ENCODE measurements at places on chromosomes 6 and 20.

DNA sequence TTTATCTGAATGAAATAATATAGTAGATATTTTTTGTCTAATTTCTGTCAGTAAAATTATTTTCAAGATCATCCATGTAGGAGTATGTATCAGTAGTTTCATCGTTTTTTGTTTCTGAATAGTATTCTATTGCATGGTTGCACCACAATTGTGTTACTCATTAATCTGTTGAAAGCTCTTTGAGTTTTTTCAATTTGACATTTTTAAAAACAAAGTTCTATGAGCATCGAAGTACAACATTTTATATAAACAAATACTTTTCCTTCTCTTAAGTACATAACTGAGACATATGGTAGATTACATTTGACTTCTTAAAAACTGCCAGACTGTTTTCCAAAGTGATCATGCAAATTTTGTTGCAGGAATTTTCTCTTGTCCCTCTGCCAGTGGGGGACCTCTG is 1113.1 kb upstream of the CITED2 start:
- DNase-seq, result no peak

DNA sequence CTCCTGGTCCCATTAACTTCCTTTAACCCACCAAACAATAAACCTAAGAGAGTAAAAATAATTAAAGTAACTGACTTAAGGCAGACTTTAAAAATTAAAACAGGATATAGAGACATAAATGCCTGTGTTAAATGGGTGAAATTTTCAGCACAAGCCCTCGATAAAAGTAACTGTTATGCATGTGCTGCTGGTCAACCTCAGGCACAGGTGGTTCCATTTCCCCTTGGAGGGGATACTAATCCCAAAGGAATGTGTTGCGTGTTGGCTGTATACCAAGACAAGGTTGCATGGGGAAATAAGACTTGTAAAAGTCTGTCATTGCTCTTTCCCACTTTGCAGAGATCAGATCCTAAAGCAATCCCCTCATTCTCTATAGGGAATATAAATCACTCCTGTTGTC is 25.8 kb downstream of the HLA-A start:
- DNase-seq, result no peak

GRCh38 chr6:19838442-19839236 is 1.5 kb downstream of the ID4 start:
- no peak for DNase-seq

DNA sequence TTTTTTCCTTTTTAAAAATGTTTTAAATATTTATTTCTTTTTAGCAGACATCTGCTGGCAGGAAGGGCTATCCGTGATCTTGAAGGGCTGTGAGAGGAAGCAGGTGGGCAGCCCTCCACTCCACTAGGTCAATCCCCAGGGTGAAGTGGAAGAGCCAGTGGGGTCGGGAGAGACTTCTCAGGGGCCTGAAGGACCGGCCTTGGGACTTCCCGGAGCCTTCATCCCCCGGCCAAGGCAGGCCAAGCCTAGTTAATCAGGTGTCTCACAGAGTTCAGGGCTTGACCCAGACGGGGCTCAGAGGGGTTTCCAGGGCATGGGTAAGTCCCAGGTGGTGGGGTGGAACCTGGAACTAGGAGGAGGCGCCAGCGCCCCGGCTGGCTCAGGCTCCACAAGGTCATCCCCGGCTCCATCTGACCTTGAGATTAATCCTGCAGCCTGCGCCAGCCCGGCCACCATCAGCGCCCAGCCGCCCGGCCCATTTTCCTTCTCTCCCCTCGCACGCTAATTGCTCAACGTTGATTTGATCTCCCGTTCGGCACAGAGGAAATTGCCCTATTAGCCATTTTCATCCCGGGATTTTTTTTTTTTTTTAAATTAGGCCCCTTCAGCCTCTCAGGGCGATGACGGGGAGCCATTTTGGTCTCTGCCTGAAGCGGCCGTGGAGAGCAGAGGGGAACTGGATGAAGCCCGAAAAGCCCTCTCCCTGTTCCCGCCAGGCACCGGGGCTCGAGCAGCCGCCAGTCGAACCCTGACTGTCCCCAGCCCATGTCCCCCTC is 44.4 kb downstream of the MDFI start:
- no peak for DNase-seq

- DNase-seq, result no peak
Observed at GRCh38 chr6:12356983-12357972, 67.1 kb downstream of the EDN1 start.

GRCh38 chr6:153130515-153131036 is 506 bp downstream of the RGS17 start:
- no peak for DNase-seq

GRCh38 chr6:12911427-12911826 is 194.9 kb downstream of the PHACTR1 start:
- DNase-seq, result no peak

GRCh38 chr20:47843886-47844567 is 58.7 kb upstream of the SULF2 start:
- DNase-seq, result no peak

- no peak for DNase-seq
Observed at GRCh38 chr6:136640132-136640915, 90.1 kb upstream of the MAP7 start.

- no peak for DNase-seq
Observed at GRCh38 chr20:10618611-10619245, 55.1 kb downstream of the JAG1 start.

DNA sequence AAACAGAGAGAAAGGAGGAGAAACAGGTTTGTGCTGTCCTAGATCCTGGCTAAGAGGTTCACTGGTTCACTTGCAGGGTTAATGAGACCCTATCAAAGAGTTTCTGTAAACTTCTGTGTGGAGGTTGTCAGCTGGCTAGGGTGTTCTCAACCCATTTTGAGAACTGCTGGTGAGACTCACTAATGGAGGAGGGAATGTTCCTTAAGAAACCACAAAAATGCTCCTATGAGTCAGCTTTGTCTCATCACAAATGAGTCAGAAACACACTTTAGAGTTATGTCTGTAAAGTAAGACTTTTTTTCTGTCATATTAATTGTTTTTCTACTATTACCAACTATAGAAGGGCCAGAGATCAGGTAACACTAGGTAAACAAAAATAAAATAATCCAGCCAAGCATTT is 884.4 kb downstream of the PHF3 start:
- no peak for DNase-seq

DNA sequence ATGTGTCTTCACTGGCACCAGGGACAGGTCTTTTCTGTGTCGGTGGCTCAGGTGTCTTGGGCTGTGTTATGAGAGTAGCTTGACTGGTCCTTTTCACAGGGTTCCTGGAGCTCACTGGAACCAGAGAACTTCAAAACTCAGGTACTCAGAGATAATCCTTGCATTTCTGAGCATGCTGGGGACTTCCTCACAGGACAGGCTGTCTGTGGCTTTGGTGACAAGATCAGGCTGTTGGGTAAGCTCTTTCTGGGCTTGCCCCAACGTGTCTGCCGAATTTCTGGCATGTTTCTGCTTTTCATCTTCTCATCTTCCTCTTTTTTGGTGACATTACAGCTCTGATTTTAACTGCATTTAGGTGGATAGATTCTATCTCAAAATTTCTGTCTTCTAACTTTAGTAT is 270.0 kb downstream of the CDH26 start:
- no peak for DNase-seq

- DNase-seq, result no peak
Observed at GRCh38 chr6:41859356-41859755, 35.8 kb downstream of the USP49 start.

GRCh38 chr20:3896302-3896701 is 7.1 kb downstream of the PANK2 start:
- no peak for DNase-seq

DNA sequence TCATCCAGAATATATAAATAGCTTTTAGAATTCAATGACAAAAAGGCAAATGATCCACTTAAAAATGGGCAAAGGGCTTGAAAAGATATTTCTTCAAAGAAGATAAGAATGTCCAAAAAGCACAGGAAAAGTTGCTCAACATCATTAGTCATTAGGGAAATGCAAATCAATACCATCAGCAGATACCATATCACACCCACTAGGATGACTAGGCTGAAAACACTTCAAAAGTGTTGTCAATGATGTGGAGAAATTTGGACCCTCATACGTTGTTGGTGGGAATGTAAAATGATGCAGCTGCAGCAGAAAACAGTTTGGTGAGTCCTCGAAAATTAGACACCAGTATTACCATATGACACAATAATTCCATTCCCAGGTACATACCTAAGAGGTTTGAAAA is 303.6 kb upstream of the SLC35B3 start:
- no peak for DNase-seq

GRCh38 chr6:86856937-86857563 is 80.3 kb upstream of the HTR1E start:
- DNase-seq, result peak; percentile 3

DNA sequence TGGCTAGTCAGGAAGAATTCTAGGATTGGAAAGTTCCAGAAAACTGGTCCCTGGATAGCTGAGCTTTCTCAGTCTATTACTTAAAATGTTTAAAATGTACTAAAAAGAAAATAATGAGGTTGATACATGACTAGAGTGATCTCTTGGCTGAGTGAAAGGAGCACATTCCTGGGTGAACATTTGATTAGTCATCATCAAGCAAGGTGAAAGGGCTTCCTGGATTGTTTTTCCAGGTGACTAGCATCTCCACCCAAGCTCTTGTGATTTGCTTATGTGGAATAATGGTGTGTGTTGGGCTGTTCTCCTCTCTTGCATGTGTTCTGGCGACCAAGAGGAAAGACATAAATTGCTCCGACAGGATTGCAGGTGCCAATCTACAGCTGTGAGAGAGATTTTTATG is 42.9 kb downstream of the PKIB start:
- no peak for DNase-seq

DNA sequence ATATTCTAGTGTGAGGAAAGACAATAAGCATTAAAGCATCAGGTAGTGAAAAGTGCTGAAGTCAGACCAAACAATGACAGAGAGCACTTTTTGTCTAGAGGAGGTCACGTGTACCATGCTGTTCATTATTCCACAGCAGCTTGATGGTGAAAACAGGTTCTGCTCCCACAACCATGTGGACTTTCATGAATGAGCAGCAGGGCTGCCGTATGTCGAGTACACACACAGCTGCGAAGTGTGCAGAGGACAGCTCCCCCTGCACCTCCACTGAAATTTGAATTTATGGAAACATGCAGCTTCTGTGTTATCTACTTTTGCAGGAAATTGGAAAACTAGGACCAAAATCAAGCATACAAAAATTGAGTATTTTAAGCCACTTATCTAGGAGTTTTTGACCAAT is 85.3 kb downstream of the MAP7 start:
- DNase-seq, result no peak

DNA sequence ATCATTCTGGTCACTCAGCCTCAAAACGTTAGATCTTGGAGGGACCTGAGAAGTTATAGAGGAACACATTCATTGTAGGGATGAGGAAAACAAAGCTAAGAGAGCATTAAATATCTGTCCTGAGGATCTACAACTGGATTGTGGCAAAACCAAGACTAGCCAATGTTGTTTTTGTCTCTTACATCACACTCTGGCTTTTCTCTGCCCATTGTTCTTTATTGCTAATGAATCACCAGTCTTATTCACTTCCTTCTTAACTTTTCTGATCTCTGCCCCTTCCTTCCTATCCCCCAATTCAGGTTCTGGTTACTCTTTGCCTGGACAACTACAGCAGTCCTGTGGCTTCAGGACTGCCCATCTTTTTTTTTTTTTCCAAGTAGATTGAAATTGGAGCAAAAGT is 57.0 kb upstream of the PREP start:
- DNase-seq, result no peak

DNA sequence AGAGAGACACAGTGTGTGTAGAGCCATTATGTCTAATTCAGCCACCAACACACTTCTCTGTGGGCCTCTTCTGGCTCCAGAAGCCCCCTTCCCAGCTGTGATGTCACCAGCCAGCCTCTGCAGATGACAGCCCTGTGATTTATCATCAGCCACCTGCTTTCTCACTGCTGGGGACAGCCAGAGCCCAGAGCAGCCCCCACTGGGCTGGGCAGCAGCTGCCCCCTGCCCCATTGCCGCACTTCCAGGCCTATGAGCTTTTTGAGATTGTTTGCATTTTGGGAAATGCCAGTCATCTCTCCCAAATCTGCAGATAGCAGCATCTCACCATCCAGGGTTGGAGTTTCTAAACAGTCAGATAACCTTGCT is 21.9 kb upstream of the STX16 start:
- DNase-seq, result no peak

- no peak for DNase-seq
Observed at GRCh38 chr6:132866762-132867449, 52.5 kb downstream of the RPS12 start.

DNA sequence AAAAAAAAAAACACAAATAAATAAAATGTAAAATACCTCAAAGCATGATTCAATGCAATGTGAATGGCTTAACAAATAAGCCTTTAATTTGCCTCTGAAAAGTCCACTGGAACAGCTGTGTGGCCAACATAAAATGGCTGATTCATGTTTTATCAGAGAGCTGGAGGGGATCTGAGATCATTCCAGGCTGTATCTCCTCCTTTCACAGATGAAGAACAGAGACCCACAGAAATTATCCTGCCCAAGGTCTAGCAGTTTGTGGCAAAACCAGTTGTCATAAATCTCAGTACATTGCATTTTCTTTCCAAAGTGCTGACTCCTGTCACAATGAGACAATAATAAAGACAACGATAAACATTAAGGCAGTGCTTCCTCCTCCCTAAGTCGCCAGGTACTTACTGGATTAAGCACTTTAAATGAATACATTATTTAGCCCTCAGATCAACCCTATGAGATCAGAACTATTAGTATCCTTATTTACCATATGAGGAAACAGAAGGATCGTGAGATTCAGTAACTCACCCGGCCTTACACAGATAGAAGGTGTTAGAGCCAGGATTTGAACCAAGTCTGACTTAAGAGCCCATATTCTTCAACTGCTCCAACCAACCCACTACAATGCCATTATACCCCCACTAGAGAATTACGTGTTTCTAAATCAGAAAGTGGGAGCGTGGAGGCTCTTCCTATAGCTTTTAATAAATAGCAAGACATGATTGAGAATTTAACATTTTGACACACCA is 118.3 kb downstream of the KIF13A start:
- no peak for DNase-seq
